ENCODE measurements at places on chromosomes 5 and 9.

DNA sequence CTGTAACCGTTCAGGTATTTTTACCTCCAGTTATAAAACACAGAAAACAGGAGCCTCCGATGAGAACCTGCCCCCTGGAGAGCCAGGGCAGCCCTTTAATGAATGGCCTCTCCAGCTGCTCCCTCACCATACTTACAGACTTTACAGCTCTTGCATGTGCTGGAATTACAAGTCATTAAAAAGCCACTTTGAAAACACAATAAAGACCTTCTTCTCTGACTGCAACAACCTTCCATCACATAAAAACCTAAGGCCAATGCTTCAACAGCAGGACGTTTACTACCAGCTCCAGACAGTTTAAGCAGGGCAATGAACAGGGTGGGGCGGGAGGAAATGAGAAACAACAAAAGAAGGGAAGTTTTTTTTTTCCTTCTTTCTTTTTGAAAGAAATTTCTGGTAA is 213.8 kb downstream of the MLLT3 start:
- DNase-seq = no peak

- DNase-seq = no peak
Observed at GRCh38 chr5:147445090-147445489, 64.8 kb downstream of the DPYSL3 start.

- DNase-seq = no peak
Observed at GRCh38 chr9:117414906-117415331, at the start of gene ASTN2. TSS of gene ASTN2 (minus strand) at chr9:117415057. CDS start at chr9:117414938, 119 bp downstream.

- DNase-seq = no peak
Observed at GRCh38 chr5:149680810-149681221, 49.3 kb upstream of the PPARGC1B start.

DNA sequence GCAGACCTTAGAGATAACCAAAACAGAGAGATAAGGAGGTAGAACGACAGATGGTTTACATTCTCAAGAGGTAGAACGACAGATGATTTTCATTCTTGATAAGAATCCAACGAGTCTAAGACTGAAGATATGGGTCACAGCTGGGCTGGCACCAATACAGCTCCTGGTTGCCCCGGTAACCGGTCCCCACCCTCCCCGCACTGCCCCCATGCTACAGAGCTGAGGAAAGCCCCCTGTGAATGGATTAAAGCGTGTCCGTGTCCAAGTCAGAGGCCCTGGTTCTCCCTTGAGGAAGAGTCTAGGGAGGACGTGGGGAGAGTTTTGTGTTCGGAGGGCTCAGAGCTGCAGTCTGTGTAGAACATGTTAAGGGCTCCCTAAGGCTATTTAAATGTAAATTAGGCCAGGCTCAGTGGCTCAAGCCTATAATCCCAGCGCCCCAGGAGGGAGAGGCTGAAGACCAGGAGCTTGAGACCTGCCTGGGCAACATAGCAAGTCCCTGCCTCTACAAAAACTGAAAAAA is 8.1 kb downstream of the IDNK start:
- DNase-seq = peak; percentile 64

GRCh38 chr5:118775790-118776499 is 212.4 kb downstream of the DTWD2 start:
- no peak for DNase-seq

- DNase-seq = no peak
Observed at GRCh38 chr9:14766299-14766698, 43.8 kb upstream of the CER1 start.

DNA sequence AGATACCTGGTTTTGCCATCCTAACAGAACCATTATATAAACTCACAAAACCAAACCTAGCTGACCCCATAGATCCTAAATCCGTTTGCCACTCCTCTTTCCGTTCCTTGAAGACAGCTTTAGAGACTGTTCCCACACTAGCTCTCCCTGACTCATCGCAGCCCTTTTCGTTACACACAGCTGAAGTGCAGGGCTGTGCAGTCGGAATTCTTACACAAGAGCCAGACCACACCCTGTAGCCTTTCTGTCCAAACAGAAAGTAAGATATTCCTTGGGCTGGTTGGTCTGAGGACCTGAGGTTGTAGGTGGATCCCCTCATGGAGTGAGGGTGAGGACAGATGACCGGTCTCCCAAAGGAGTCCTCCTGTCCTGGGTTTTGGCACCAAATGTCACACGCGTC is 56.7 kb upstream of the NAA35 start:
- DNase-seq = no peak

- no peak for DNase-seq
Observed at GRCh38 chr5:15831408-15831807, 331.4 kb downstream of the FBXL7 start.

DNA sequence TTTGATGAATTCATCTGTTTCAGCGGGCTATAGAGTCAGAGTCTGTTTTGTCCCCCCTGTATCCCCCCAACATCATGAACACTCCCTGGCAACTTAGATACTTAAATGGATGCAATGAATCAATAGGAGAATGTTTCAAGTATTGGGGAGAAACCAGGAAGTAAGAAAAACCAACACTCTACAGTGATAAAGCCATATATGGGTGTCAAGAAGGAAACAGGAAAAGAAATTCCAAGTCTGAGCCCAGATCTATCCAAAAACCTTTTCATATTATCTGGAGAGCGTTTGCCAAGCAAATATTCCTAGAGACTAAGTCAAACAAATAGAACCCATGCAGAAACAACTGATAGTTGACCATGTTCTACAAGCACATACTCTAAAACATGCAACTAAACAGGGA is 2.3 kb upstream of the GNAQ start:
- no peak for DNase-seq

- DNase-seq = no peak
Observed at GRCh38 chr9:109579191-109579948, 81.3 kb upstream of the PTPN3 start.

DNA sequence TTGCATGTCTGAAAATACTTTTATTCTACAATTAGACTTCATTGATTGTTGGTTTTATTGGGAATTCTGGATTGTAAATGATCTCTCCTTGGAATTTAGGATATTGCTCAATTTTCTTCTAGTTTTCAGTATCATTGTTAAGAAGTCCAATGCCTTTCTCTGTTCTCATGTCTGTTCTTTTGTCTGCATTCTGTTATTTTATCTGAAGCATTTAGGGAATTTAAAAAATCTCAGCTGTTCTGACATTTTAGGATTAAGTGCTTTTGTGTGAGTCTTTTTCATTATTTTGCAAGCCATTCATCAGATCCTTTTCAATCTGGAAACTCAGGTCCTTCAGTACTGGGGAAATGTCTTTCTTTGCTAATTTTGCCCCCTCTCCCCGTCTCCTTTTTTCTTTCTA is 4.4 kb upstream of the FER start:
- no peak for DNase-seq

DNA sequence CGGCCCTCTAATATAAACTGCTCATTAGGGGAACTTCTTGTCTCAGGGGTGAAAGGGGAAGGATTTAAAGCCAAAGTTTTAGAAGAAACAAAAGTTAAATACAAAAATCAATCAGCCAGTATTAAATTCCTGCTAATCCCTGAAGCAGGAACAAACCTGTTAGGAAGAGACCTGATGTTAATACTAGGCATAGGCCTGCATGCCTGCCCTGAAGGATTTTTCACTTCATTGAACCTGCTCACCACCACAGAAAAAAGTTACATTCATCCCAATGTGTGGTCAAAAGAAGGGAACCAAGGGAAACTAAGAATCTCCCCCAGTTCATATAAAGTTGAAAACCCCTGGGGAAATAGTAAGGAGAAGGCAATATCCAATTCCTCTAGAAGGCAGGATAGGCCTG is 9.4 kb upstream of the RNF180 start:
- DNase-seq = no peak

GRCh38 chr9:111728617-111729366 is 65.9 kb downstream of the SHOC1 start:
- DNase-seq = no peak
